ENCODE measurements at places on chromosomes 11 and 22.

- DNase-seq = no peak
Observed at GRCh38 chr11:119641983-119642745, 86.8 kb downstream of the NECTIN1 start.

DNA sequence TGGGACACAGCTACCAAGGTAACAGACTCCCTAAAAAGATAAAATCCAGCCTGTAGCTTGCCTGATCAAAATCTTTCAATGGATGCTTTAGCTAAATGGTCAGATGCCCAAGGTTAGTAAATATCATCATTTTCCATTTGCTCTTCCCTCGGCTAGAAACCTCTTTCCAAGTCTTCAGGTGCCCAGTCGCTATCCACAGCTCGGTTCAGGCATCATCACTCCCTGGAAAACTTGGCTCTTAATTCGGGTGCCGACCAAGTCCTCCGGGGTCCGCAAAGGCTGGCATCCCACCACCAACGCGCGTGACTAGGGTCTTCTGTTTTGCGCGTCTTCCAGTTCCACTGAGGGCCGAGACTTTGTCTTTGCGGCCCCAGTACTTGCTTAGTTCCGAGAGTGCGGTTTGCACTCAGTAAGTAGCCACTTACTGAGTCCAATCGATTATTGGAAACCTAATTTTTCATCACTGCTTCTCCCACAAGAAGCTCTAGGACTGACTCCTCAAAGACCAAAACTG is 44.3 kb downstream of the OR4D9 start:
- DNase-seq = peak; percentile 58

GRCh38 chr11:111019871-111020670 is 225.5 kb upstream of the POU2AF2 start:
- no peak for DNase-seq

- DNase-seq = no peak
Observed at GRCh38 chr11:26782220-26782965, 60.5 kb upstream of the SLC5A12 start.

GRCh38 chr11:115122274-115122673 is 381.9 kb downstream of the CADM1 start:
- DNase-seq = no peak

DNA sequence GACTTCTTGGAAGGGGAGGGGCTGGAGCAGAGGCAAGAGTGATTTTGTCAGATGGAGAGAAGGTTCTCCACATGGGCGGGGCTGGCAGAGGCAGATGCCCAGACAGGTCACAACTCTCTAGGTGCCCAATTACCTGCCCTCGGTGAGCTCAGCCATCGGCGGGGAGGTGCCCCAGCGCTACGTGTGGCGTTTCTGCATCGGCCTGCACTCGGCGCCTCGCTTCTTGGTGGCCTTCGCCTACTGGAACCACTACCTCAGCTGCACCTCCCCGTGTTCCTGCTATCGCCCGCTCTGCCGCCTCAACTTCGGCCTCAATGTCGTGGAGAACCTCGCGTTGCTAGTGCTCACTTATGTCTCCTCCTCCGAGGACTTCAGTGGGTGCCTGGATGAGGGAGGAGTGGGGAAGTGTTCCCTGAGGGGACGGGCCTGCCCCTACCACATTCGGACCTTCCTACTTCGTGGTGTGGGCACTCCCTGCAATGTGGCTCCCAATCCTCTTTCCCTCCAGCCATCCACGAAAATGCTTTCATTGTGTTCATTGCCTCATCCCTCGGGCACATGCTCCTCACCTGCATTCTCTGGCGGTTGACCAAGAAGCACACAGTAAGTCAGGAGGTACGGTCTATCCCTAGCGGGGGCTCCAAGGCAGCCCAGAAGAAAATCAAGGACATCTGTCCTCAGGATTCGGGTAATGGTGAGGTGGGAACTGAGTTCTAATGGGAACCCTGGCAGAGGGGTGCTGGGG is 15.6 kb downstream of the PGAP2 start:
- no peak for DNase-seq

GRCh38 chr11:74871037-74871436 is 77.9 kb downstream of the XRRA1 start:
- DNase-seq = no peak

GRCh38 chr11:64858467-64859263 is 14.2 kb upstream of the CDC42BPG start:
- DNase-seq = peak; percentile 79

GRCh38 chr22:17872471-17872870 is 98.2 kb upstream of the BID start:
- DNase-seq = no peak

GRCh38 chr11:95788921-95789505 is 569 bp downstream of the FAM76B start:
- DNase-seq = no peak

GRCh38 chr22:46240907-46241306 is 9.2 kb downstream of the CDPF1 start:
- no peak for DNase-seq

DNA sequence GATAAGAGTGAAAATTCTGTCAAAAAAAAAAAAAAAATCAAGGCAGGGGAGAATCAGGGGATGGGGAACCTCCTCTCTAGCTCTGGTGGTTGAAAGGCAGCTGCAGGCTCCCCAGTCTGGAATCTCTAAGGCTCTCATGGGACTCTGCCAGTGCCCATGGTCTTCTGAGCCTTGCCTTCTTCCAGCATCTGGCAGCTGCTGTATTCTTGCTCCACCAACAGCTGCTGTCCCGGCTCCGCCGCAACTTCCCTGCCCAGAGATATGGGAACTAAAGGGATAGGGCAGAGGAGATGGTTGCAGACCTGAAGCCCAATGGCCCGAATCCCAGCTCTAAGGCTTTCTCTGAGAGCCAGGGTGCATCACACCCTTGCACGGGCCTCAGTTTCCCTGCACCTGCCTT is 49.5 kb upstream of the PHF21B start:
- no peak for DNase-seq

DNA sequence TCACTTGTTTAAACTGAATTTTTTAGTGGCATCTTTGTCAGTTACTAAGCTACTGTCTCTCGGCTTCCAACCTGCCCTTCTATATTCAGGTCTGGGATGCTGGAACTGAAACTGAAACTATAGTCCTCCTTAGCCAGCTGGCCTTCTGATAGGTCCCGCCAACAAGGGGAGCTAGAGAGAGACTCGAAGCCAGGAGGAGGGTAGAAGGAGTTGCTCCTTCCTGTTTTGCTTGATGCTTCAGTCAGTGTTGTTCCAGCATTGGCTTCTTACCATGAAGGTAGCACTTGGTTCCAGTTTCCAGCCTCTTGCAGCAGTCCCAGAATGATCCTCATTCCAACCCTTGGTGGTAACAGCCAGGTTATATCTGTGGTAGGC is 32.9 kb upstream of the HORMAD2 start:
- DNase-seq = peak; percentile 22

DNA sequence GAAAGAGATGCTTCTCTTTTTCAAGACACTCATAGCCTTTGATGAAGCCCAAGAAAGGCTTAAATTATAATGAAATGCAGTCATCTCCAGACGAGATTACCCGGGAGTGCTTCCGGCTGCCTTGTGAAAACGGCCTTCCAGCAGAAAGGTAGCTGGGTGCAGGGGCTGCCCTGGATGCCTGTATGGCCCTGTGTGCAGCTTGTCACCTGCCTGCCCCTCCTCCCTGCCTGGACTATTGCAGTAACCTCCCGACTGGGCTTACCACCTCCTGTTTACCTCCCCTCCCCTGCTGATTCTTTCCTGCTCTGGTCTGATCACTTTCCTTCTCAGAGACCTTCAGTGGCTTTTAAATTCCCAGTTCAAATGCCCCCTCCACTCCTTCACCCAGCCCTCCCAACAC is 126.4 kb upstream of the SYT13 start:
- no peak for DNase-seq

DNA sequence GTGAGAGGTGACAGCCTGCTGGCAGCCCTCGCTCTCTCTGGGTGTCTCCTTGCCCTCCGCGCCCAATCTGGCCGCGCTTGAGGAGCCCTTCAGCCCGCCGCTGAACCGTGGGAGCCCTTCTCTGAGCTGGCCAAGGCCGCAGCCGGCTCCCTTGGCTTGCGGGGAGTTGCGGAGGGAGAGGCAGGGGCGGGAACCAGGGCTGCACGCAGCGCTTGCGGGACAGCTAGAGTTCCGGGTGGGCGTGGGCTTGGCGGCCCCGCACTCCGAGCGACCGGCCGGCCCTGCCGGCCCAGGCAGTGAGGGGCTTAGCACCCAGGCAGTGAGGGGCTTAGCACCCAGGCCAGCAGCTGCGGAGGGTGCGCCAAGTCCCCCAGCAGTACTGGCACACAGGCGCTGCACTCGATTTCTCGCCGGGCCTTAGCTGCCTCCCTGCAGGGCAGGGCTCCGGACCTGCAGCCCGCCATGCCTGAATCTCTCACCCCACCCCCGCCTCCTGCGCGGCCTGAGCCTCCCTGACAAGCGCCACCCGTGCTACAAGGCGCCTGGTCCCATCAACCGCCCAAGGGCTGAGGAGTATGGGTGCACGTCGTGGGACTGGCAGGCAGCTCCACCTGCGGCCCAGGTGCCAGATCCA is 1526.1 kb downstream of the FAM181B start:
- no peak for DNase-seq

- no peak for DNase-seq
Observed at GRCh38 chr11:3052109-3052479, 5.1 kb downstream of the CARS1 start.

DNA sequence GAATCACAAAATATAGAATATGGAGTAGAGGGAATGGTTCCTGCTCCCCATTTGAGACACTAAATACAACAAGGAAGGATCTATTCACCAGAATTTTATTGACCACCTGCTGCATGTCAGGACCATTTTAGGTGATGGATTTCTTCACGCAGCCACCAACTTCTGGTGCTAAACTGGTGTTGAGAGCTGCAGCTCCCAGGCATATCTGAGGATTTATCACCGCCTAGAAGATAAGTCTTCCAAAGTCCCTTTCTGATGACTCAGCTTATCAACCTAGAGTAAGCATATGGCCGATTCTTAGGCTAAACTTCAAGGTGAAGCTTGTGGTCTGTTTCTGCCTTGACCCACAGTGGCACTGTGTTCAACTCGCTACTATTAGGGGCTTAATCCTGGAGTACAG is 6.7 kb downstream of the DDI1 start:
- DNase-seq = no peak

DNA sequence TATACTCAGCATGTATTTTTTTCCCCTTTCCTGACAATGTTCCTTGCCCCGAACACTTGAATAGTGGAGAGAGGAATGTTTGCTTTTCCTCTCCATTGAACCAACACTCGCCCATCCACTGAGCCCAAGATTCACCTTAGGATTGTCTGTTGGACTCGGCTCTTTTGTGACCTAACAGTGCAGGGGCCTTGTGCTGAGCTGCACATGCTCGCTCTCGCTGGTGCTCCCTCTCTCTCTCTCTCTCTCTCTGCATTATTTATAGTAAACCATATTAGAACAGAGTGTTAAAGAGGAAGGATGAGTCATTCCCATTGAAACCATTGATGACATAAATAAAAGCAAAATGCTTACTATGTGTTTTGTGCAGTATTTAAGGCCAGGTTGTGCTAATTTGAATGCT is 20.7 kb downstream of the ZBTB16 start:
- DNase-seq = no peak

DNA sequence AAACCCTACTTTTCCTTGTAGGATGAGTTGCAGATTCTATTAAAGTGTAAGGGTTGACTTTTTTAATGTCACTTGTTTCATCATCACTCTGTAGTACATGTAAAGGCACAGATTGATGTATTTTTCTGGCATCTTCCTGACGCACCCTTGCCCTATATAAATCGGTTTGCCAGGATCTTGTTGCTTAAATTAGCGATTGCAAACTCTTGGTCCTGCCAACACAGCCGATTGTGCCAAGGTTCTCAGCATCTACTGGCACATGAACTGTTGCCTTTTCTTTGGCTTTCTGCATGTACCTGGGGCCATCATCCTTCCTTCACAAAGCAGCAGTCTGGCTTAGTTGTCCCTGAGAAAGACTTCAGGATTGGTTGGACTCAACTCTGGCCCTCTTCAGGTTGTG is 7.5 kb upstream of the LIN7C start:
- no peak for DNase-seq

DNA sequence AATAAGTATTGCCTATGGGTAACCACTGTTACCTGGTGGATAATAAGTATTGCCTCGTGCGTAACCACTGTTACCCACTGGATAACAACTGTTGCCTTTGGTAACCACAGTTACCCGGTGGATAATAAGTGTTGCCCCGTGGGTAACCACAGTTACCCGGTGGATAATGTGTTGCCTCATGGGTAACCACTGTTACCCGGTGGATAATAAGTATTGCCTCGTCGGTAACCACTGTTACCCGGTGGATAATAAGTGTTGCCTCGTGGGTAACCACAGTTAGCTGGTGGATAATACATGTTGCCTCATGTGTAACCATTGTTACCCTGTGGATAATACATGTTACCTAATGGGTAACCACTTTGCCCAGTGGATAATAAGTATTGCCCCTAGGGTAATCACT is 9.8 kb upstream of the NXPE4 start:
- no peak for DNase-seq

GRCh38 chr11:117462183-117462863 is 134.7 kb downstream of the CEP164 start:
- DNase-seq = no peak

DNA sequence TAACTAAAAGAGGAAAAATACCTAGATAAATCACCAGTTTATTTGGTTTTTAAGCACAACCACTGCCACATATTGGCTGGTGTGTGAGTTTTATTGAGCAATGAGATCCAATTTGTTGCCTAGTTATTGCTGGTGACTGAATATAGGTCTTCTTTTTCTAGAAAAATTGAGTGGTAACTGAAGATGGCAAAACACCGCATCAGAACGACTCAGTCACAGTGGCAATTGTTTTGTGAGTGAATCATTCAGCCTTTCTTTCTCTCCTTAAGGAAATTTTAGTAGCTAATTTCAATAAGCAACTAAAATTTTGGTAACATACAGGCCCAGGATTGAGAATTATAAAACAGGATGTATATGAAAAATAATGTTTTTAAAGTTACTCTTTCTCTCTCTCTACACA is 533.0 kb downstream of the KCNA4 start:
- DNase-seq = no peak

GRCh38 chr11:57823859-57824258 is 62.3 kb downstream of the CTNND1 start:
- no peak for DNase-seq

GRCh38 chr11:15969281-15969680 is 387.1 kb downstream of the SOX6 start:
- DNase-seq = no peak

- DNase-seq = no peak
Observed at GRCh38 chr11:76578654-76579055, 91.9 kb downstream of the LRRC32 start.

DNA sequence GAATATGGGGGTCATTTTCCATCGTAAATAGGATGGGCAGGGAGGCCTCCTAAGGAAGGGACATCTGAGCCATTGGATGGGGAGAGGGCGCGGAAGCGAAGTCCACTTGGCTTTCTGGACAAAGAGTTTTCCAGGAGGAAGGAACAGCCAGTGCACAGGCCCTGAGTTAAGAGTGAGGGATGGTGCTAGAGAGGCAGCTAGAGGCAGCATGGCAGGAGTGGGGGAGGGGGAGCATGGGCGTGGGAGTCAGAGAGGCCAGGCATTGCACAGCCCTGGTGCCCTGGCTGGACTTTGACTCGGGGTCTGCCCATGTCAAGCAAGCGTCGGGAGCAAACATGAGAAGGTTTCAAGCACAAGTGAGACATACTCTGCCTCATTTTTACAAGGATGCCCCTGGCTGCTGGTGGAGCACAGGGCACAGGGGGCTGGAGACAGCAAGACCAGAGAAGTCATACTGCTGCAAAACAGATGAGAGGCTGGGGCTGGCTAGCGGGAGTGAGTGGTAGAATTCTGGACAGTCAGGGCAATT is 9.0 kb downstream of the GNAZ start:
- DNase-seq = no peak
